ENCODE measurements at places on chromosomes 16 and 17.

- DNase-seq, result no peak
These were observed 16.5 kb upstream of the ABCC1 start for GRCh38 chr16:15932939-15933338.

- no peak for DNase-seq
These were observed 7.1 kb downstream of the CARHSP1 start for GRCh38 chr16:8861563-8862308.

- no peak for DNase-seq
These were observed 29.0 kb upstream of the HOXB13 start for GRCh38 chr17:48757524-48757961.

DNA sequence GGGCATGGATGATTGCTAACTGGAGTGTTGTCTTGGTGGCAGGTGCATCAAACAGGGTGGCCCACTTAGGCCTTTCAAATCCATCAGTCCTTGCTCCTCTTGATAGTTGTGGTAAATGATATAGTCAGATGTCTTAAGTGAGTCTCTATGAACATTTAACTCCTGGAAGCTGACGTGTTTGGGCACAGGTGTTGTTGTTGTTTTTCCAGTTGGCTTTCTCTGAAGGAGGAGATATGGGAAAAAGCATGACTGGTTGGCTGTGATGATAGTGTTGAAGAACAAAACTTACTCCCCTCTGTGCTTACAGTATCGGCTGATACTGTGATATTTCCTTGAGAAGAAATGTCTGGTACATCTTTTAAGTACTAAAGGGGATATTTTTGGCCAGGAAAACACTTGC, 18.0 kb downstream of the TNRC6A start:
- no peak for DNase-seq

GRCh38 chr17:76753061-76753961, 15.4 kb downstream of the MFSD11 start:
- no peak for DNase-seq

DNA sequence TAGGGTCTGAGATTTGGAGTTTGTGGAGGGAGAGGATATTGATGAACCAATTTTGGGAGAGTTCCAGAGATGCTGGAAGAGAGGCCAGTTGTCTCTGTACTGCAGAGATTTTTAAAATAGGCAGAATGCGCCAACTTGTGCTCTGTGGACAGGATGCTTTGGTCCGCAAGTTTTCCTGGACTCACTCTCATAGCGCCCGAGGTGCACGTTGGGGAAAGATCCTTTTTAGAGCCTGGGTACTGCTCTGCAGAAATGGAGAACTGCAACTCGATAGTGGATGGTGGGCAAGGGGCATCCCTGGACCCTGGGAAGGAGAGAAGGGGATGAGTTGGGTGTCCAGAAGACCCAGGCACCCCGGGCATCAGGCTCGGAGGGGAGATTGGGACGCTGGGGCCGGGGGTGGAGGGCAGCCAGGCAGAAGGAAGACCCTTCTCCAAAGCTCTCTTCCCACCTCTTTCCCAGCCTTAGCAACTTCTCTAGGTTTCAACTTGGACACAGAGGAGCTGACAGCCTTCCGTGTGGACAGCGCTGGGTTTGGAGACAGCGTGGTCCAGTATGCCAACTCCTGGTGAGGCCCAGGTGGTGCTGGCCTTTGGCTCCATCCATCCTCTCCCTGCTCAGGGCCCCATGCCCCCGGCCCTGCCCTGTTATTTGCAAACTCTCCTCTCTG, 590 bp downstream of the ITGAX start:
- no peak for DNase-seq

- no peak for DNase-seq
These were observed 20.0 kb upstream of the HERPUD1 start for GRCh38 chr16:56911771-56912571.

DNA sequence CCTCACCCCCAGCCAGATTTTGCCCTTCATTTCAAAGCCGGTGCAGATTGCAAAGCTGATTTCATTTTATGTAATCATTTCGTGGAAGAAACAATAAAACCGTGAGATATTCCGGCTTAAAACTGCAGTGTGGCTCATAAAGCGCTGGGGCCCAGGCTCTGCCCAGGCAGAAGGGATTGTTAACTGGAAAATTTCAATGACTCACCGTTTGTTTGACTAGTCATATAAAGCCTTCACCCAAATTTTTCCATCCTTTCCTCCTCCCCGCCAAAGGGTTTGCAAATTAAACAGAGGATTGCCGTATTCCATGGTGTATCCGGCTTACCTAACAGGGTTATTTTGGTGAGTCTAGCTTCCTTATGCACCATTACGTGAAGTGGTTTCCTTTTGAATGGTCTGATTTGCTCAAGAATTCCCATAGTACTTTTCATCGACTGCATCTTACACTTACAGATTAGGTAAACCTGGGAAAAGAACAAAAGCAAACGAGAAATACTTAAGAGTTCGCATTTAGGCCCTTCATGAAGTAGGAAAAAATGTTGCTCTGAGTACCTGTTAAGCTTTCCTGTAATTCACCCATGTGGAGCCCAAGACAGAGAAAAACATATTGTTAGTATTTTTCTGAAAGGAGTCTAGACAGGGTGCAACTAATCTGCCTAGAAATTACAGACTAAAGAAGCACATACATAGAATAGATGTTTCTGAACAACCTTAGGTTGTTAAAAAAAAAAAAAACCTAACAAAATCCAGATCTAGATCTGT, 949 bp upstream of the GSPT1 start:
- peak; percentile 50 for DNase-seq

GRCh38 chr16:69595127-69596036, 29.6 kb downstream of the NFAT5 start:
- no peak for DNase-seq

GRCh38 chr16:2358811-2359210, 18.3 kb upstream of the ABCA3 start:
- DNase-seq, result no peak

DNA sequence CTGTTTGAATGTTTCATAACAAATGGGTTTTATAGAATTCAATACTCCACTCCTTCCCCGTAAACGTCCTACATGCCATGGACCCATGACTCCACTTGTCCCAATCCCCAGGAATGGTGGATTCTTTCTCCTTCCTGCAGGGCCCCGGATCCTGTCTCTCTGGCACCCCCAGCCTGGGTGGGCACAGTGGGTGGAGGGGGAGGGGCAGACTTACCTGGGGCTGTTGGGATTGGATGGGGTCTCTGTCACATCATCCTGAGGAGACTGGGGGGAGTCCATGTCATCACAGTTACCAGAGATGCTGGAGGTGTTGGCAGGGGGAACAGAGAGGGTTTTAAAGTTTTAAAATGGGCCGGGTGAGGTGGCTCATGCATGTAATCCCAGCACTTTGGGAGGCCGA, 13.2 kb downstream of the TRPV3 start:
- no peak for DNase-seq

DNA sequence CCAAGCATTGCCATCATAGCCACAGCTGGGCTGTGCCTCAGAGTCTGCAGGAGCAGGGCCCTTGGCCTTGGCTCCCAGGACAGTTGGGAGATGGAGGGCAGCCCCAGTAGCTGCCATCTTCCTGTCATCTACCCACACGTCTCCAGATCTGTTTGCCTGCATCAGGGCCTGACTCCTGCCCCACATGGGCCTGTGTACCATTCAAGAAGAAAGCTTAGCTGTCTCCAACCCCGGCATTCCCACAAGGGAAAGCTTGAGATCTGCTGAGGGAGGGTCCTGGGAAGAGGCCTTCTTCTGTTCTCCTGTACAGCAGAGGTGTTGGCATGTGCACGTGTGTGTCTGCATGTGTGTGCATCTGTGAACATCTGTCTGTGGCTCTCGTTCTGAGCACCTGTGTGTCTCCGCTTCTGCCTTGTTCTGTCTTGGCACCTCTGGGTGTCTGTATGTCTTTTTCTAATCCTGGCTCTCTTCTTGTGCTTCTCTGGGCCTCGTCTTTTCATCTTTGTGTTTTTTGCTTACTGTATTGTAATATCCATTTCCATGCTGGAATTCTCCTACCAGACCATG, 122.2 kb downstream of the MRM1 start:
- no peak for DNase-seq

DNA sequence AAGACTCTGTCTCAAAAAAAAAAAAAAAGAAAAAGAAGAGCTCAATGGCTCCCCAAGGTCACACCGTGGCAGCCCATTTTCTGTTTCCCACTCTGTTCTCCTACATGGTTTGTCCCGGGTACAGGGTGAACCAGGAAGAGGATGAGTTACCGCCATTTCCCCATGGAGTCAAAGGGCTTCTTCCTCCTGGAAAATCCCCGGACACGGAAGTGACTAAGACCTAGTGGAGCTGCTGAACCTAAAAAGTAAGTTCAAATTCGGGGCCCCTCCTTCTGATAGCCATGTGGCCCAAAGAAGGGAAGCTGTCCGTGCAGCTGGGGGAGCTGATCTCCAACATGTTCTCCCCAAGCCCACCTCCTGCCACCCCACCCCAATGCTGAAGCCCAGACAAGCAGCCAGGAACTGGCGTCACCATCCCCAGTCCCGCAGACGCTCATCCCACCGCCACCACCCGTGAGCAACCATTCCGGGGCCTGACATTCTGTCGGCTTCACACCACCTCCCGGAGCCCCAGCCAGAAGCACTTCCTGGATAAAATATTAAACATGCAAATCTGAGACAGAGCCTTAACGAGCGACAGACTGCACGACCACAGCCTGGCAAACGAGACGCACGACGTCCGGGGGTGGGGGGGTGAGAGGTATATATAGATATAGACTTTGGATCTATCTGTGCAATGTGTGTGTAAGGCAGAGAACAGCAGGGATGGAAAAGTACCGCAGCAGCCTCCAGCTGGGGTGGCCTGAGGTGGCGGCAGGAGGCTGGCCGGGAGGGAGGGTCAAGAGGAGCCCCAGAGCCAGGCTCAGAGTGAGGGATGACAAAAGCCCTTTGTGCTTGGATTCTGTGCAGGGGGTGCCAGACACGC, 17.6 kb downstream of the EPOP start:
- no peak for DNase-seq

DNA sequence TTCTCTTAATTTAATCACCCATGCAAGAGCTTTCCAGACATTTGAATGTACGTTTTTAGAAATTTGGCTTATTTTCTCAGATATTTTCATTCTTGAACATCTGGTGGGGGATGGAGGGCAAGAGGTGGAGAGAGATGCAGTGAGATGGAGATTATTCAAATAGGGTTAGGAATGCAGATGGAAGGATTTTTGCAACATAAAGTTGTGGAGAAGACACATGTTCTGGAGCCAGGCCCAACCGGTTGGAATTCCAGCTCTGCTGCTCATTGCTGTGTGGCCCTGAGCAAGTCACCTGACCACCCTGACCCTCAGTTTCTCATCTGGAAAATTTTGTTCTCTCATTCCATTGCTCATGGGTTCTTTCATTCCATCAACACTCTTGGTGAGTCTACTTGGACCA, 66.9 kb downstream of the IRX3 start:
- no peak for DNase-seq

- no peak for DNase-seq
These were observed 126.1 kb upstream of the PLCG2 start for GRCh38 chr16:81652798-81653505.

GRCh38 chr16:15592324-15592723, 50.6 kb downstream of the MARF1 start:
- peak; percentile 28 for DNase-seq

DNA sequence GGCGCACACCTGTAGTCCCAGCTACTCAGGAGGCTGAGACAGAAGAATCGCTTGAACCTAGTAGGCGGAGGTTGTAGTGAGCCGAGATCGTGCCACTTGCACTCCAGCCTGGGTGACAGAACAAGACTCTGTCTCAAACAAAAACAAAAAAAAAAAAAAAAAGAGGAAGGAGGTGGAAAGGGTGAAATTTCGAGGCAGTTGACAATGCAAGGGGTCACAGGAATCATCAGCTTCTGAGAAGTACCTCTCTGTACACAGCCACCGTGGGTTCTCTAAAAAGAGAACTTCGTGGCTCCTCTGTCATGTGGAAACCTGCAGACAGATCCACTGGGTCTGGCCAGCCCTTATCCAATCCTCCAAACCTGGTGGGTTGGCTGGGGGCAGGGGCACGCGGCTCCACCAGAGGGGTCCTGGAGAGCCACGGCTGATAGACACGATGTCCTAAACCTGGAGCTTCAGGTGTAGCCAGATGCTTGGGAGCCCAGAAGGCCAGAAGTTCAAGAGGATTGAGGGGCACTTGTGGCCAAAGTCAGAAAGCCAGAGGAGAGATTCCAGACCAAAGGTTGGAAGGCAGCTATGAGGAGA, 540 bp upstream of the CD300LF start:
- DNase-seq, result no peak

DNA sequence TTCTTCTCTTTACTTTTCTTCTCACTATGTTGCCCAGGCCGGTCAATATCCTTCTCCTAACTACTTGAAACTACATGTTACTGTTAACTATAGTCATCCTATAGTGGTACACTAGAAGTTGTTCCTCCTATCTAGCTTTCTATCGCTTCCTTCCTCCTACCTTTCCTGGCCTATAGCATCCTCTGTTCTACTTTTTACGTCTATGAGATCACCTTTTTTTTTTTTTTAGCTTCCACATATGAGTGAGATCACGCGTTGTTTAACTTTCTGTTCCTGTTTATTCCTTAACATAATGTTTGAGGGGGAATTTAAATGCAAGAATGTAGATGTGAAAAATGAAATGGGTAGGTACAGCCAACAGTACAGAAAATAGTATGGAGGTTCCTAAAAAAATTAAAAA, 30.5 kb upstream of the YPEL2 start:
- no peak for DNase-seq

- DNase-seq, result no peak
These were observed 332.8 kb upstream of the DYNLRB2 start for GRCh38 chr16:80208015-80208414.

DNA sequence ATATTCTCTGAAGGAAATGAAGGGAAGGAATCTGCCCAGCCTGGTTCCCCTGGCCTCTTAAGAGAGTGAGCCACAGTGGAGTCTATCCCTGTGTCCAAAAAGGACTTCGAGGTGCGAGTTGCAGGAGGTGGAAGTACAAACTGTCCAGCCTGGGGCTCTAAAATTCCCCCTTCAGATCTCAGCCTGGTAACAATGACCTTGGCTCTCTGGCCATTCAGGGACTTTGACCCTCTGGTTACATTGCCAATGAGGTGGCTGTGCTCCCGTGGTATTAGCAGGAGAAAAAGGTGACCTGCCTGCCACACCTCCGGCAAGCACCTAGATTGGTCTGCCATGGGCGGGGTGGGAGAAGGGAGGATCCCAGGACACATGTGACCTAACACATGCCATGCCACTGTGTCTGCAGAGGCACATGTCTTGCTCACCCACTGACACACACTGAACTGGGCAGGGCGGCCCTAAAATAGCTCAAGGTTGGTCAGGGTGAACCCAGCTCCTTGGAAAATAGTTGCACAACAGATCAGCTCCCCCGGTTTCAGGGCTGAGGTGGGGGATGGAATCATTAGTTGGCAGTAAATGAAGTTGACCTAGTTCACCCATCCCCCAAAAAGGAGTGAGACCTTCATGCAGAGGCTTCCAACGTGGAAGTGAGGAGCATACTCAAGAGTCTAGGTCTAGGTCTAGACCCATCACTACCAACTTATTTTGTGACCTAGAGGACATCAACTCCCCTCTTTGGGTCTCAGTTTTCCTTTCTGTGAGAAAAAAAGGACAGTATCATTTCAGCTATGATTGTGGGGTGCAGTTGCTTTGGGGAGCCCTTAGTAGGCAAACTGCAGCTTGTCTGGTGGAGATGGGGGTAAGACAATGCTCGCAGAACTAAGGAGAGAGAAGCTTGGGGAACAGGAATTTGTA, 2.2 kb downstream of the NR1D1 start:
- DNase-seq, result peak; percentile 84

GRCh38 chr17:77796176-77796860, 162.2 kb upstream of the TNRC6C start:
- no peak for DNase-seq

All from keratinocyte (primary cell).